ENCODE measurements at places on chromosomes 2 and 18.

DNA sequence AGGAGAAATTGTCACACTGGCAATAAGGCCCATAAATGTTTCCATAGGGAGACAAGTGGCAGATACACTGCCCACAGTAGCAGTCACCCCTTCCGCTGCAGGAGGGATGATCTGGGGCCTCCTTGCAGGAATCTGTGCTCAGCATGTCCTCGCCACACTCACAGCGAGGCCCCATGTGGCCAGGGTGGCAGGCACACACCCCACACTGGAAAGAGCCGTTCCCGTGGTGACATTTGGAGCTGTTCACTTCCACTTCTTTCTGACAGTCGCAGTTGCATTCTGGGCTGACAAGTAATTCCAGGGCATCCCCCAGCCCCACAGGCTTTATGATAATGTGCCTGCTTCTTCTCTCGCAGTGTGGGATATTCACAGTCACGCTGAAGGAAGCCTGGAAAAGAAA lies 62.6 kb downstream of the ITGB6 start:
- DNase-seq, result no peak

GRCh38 chr2:176885001-176885643 lies 327.5 kb upstream of the HNRNPA3 start:
- no peak for DNase-seq

- DNase-seq, result no peak
Measured at GRCh38 chr18:36338403-36338933, 41.0 kb downstream of the FHOD3 start.

GRCh38 chr18:28063271-28063761 lies 113.6 kb downstream of the CDH2 start:
- no peak for DNase-seq

GRCh38 chr2:12099374-12099773 lies 352.9 kb downstream of the LPIN1 start:
- no peak for DNase-seq

DNA sequence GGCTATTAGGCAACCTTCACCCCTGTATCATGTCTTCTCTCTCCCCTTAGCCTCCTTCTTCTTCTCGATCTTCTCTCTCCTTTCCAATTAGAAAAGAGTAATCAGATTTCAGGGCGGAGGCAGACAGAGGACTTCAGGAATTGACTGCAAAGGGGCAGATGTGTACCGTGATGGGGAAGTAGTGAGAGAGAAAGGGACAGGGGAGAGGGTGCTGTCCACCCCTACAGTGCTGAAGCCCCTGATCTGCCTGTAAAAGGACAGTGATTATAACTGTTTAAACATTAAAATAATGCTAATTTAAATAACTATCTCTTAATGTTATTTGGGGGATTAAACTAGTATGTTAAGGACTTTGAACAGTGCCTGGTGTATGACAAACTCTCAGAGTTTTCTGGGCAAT lies 178.5 kb downstream of the ACTR3 start:
- DNase-seq, result no peak

GRCh38 chr18:46400449-46400848 lies 256.6 kb downstream of the LOXHD1 start:
- DNase-seq, result no peak

- no peak for DNase-seq
Measured at GRCh38 chr2:19675856-19676460, 225.8 kb downstream of the TTC32 start.

DNA sequence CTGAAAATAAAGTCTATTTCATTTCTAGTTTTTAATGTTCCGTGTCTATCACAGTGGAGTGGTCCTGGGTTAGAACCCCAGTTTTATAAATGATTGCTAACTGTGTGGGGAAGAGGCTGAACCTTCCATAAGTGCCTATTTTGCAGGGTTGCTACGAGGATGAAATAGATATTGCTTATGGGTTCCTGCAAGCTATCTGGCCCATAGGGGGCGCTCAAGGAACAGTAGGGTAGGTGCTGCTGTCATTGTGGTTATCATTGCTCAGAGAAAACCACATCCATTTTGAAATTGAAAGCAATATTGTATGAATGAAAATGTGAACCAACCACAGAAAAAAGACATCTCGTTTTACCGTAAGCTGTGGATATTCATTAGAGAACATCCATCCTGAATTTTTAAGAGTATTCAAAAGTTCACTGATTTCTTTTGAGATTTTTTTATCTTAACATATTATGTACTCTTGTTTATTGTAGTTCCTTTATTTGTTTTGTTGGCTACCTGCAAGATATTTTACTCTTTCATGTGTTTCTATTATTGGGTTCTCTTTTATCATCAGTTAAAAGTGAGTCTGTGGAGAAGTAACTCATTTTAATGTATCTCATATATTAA lies 261.6 kb downstream of the NAPG start:
- DNase-seq, result peak; percentile 74

- DNase-seq, result no peak
Measured at GRCh38 chr2:188129677-188130076, 162.0 kb upstream of the GULP1 start.

DNA sequence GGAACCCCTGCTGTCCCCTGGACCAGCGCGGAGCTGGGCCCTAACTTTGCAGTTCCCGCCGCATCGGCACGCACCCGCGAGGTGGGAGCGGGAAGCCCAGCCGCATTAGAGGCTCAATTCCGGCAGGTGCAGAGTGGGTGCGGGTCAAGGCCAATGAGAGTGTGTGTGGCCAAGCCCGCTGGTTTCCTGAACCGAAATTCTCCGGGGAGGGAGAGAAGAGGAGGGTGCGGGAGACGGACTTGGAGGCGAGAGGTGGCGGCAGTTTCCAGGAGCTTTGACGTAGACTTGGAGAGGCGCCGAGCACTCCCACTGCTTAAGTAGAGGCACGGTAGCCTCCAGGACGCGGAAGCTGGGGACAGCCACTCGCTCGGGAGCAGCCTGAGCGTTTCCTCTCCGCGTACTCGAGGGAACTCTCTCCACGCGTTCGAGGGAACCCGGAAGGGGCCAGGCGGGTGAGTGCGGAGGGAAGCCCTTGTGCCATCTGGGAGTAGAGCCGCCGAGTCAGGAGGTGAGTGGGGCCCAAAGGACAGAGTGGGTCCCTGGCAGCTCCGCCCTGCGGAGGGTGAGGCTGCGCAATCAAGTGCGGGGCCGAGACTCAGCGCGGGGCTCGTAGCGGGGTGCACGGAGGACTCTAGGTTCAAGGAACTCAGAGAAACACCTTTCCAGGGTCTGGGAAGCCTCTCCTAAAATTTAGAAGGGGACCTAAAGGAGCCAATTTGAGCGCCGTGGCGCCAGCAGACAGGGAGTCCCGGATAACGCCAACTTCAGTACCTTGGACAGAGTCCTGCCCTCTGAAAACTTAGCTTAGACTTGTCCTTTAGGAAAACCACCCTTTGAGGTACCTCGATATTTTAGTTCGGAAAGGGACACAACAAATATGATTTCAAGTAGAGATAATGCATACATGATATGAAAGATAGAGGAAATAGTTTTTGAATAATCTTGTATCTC lies at the start of gene FAM237A:
Gene FAM237A (plus strand): TSS at position 413 of the 951 bp plus-strand sequence. CDS start 1,750 bp downstream, outside the sequence.
- DNase-seq, result no peak

DNA sequence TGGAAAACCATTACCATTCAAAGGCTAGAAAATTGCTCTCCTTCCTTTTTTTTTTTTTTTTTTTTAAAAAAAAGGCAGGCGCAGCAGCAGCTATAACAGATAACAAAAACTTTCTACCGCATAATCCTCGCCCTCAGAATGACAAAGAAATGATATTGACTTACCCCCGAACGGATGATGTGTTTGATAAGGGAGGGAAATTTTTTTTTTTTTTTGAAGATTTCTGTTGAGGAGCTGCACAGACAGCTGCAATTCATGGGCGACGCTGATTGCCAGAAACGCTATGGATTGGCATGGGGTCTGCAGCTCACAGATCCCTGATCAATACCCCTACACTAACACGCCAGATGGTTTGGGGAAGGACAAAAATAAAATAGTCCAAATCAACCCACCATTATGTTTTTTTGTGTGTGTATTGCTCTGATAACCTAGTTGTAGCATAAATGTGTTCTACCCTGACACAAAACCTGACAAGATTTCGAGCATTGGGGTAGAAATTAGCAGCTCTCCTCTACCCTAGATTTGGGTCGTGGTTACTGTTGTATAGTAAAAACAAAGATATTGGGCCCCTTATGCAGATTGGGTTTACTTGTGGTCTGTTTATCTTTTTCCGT lies 3.6 kb upstream of the ONECUT2 start:
- DNase-seq, result no peak

- no peak for DNase-seq
Measured at GRCh38 chr2:73952499-73953446, 26.1 kb downstream of the DGUOK start.

- DNase-seq, result no peak
Measured at GRCh38 chr2:119059940-119060339, 98.6 kb downstream of the C1QL2 start.

GRCh38 chr2:234422273-234422732 lies 74.6 kb downstream of the ARL4C start:
- no peak for DNase-seq

DNA sequence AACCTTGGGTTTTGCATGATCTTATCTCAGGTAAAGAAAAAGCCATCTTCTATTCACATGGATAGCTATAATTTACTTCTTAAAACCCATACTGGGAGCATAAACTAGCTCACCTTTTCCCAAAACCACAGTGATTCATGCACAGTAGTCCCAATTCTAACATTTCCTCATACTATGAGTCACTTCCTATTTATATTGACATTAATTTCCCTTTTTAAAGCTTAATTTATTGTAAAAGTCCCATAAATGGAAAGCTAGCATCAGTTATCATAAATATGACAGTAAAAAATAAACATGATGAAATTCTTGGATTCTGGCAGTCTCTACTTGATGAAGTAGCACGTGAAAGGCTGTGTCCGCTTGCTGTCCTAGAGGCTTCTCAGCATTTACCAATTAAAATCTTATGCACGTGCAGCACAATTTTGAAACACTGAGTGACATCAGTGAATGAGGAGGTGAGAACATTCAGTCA lies 180.1 kb downstream of the CDH2 start:
- DNase-seq, result no peak

- no peak for DNase-seq
Measured at GRCh38 chr2:43157506-43158246, 68.7 kb downstream of the ZFP36L2 start.

GRCh38 chr18:45852631-45853030 lies 27.2 kb downstream of the SIGLEC15 start:
- DNase-seq, result no peak

- DNase-seq, result no peak
Measured at GRCh38 chr18:23824240-23824639, 135.0 kb downstream of the LAMA3 start.

GRCh38 chr18:60563082-60563481 lies 190.5 kb upstream of the MC4R start:
- no peak for DNase-seq

- peak; percentile 12 for DNase-seq
Measured at GRCh38 chr18:27599202-27599829, 414.2 kb upstream of the CHST9 start.

DNA sequence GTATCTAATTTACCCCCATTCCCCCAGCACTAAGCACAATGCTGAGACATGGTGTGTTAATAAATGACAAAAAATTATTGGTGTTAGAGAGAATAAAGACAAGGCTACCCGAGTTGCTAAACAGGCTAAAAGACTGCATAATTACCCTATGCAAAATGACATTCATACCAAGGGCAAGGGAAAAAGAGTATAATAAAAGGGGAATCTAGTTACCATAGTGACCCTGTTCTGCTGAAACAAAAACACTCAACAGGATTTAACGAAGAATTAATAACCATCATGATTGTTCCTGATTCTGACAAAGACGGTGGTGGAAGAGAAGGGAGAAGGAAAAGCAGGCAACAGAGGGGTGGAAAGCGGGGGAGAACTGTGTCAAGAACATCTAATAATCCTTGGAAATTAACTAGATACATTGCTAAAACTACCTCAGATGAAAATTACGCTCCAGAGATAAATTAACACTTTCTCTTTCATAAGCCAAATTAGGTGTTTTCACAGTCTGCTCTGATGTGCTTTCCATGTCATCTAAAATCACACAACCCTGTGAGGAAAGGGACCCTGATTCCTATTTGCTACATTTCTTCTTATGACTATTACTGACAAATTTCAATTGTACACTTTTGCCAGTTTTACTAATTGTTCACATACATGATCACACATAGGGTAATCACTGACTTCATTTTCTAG lies 25.5 kb downstream of the TTR start:
- no peak for DNase-seq

DNA sequence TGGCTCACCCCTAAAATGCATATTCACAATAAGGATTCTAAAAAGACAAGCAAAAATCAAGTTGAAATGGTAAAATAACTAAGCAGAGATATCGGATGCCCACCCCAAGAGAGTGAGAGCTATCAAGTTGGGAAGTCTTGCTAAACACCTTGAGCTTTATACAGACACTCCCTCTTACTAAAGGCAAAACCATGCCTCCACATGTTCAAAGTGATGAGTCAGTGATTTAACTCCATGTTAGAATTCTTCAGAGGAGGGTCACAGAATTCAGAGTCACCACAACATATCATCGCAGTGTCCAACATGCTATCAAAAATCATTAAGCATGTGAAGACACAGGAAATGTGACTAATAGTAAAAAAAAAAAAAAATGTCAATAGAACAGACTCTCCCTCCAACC lies 20.6 kb upstream of the ST8SIA3 start:
- DNase-seq, result no peak

DNA sequence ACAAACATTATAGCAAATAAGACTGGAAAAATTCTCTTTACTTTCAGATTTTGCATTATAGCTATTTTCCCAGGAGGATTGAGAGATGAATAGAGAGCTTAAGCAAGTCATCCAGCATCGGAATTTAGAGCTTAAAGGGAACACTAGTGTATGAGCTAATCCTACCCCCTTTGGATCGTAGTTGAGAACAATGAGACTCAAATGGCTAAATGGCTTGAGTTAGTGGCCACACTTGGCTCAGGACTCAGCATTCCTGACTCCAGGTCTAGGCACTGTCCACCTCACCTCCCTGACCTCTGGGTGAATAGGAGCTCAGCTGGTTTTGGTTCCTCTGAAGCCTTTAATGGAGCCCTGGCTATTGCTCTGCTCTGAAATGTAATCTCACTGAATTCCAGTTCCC lies 97.5 kb upstream of the CXCR4 start:
- no peak for DNase-seq

DNA sequence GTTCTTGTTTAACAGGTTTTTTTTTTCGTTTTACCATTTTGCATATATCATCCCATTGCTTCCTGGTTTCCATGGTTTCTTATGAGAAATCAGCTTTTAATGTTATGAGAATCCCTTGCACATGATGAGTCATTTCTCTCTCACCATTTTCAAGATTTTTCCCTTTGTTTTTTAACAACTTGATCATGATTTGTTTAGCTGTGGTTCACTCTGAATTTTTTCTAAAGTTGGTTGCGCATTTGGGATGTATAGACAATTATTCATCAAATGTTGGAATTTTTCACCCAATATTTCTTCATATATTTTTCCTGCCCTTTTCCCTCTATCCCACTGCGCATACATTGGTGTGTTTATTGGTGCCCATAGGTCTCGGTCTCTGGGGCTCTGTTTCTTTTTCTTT lies 42.4 kb upstream of the BIN1 start:
- no peak for DNase-seq

- DNase-seq, result no peak
Measured at GRCh38 chr2:41698678-41699422, 349.0 kb upstream of the PKDCC start.

GRCh38 chr2:9391961-9392720 lies 31.2 kb downstream of the ITGB1BP1 start:
- DNase-seq, result no peak

All from T-cell (primary cell).